Keratinocyte (primary cell): ENCODE measurements at places on chromosomes 7 and 10. TPM values are rescaled to one million over a fixed set of nuclear protein-coding genes. Genes with fewer than 3 reads are reported as not detected.

PPP1R3C gene
- 3.2 to 8.9 TPM (median 7.3 TPM) in 3 replicates for polyA plus RNA-seq

PCGF5 gene
- 5.2 to 13.9 TPM (median 12.1 TPM) in 3 replicates for polyA plus RNA-seq

SPDYE2 gene
- polyA plus RNA-seq: not detected in 3 replicates

NPFFR1 gene
- not detected in 3 replicates for polyA plus RNA-seq

CH25H gene
- 0.05 to 0.37 TPM in 2 of 3 replicates, not detected in the other for polyA plus RNA-seq

MYPN gene
- polyA plus RNA-seq: 0.42 to 1.0 TPM (median 0.54 TPM) in 3 replicates

AS3MT gene
- 0.80 to 2.0 TPM (median 0.85 TPM) in 3 replicates for polyA plus RNA-seq

MKX gene
- 0.01 to 0.08 TPM (median 0.04 TPM) in 3 replicates for polyA plus RNA-seq

HOXA10 gene
- polyA plus RNA-seq: 1.6 to 4.5 TPM (median 2.4 TPM) in 3 replicates

MTERF1 gene
- polyA plus RNA-seq: 6.4 to 18.9 TPM (median 12.6 TPM) in 3 replicates

ADRB1 gene
- polyA plus RNA-seq: 0.04 to 0.07 TPM (median 0.05 TPM) in 3 replicates

NUTM2E gene
- polyA plus RNA-seq: 0.17 to 0.26 TPM (median 0.24 TPM) in 3 replicates

GIMAP6 gene
- 0.09 to 0.16 TPM (median 0.12 TPM) in 3 replicates for polyA plus RNA-seq

PHYH gene
- 10.9 to 11.5 TPM (median 10.9 TPM) in 3 replicates for polyA plus RNA-seq

EFCAB10 gene
- 0.07 TPM in 1 of 3 replicates, not detected in the others for polyA plus RNA-seq

STAM gene
- polyA plus RNA-seq: 27.8 to 34.9 TPM (median 34.1 TPM) in 3 replicates

GDF10 gene
- polyA plus RNA-seq: not detected in 3 replicates

FXYD4 gene
- polyA plus RNA-seq: not detected in 3 replicates

CYP2E1 gene
- polyA plus RNA-seq: 0.73 to 0.77 TPM (median 0.77 TPM) in 3 replicates

HECTD2 gene
- polyA plus RNA-seq: 1.00 to 2.2 TPM (median 2.0 TPM) in 3 replicates

CLCN1 gene
- 0.03 to 0.05 TPM in 2 of 3 replicates, not detected in the other for polyA plus RNA-seq

COL13A1 gene
- polyA plus RNA-seq: 0.89 to 3.2 TPM (median 1.5 TPM) in 3 replicates

WDFY4 gene
- 0.02 to 0.04 TPM (median 0.04 TPM) in 3 replicates for polyA plus RNA-seq

CD36 gene
- 0.05 to 1.1 TPM (median 0.59 TPM) in 3 replicates for polyA plus RNA-seq

PUS7 gene
- 12.4 to 25.2 TPM (median 24.7 TPM) in 3 replicates for polyA plus RNA-seq

HOXA1 gene
- 5.2 to 12.5 TPM (median 11.9 TPM) in 3 replicates for polyA plus RNA-seq

PRPF18 gene
- 12.6 to 28.0 TPM (median 18.8 TPM) in 3 replicates for polyA plus RNA-seq

PVRIG gene
- 0.31 to 0.41 TPM (median 0.36 TPM) in 3 replicates for polyA plus RNA-seq

NKX6-2 gene
- not detected in 3 replicates for polyA plus RNA-seq

ARMC10 gene
- 27.4 to 47.1 TPM (median 31.6 TPM) in 3 replicates for polyA plus RNA-seq

LRRC61 gene
- polyA plus RNA-seq: 1.0 to 2.5 TPM (median 1.7 TPM) in 3 replicates

OPN1SW gene
- not detected in 3 replicates for polyA plus RNA-seq

NEUROG3 gene
- polyA plus RNA-seq: not detected in 3 replicates

LIPN gene
- 0.20 to 0.30 TPM in 2 of 3 replicates, not detected in the other for polyA plus RNA-seq

MYL10 gene
- polyA plus RNA-seq: not detected in 3 replicates

OR2A1 gene
- not detected in 3 replicates for polyA plus RNA-seq

PDK4 gene
- not detected in 3 replicates for polyA plus RNA-seq

CCL24 gene
- not detected in 3 replicates for polyA plus RNA-seq

RAMP3 gene
- polyA plus RNA-seq: not detected in 3 replicates

WEE2 gene
- not detected in 3 replicates for polyA plus RNA-seq

ACHE gene
- polyA plus RNA-seq: 0.07 to 0.30 TPM (median 0.20 TPM) in 3 replicates

ATOH7 gene
- polyA plus RNA-seq: 0.04 to 0.07 TPM in 2 of 3 replicates, not detected in the other

HPSE2 gene
- 0.01 TPM in 1 of 3 replicates, not detected in the others for polyA plus RNA-seq

GPR85 gene
- 1.6 to 2.0 TPM (median 2.0 TPM) in 3 replicates for polyA plus RNA-seq

CTTNBP2 gene
- polyA plus RNA-seq: 0.55 to 1.3 TPM (median 0.63 TPM) in 3 replicates

UBN2 gene
- 1.8 to 3.0 TPM (median 2.4 TPM) in 3 replicates for polyA plus RNA-seq

ZFAND2A gene
- 25.5 to 31.1 TPM (median 27.5 TPM) in 3 replicates for polyA plus RNA-seq

PTN gene
- 0.04 TPM in 1 of 3 replicates, not detected in the others for polyA plus RNA-seq

STRA8 gene
- not detected in 3 replicates for polyA plus RNA-seq

COA1 gene
- polyA plus RNA-seq: 24.6 to 32.2 TPM (median 26.6 TPM) in 3 replicates

FZD1 gene
- polyA plus RNA-seq: 1.3 to 1.5 TPM (median 1.3 TPM) in 3 replicates
